ENCODE measurements at places on chromosomes 1 and 21. TPM values are rescaled to one million over a fixed set of nuclear protein-coding genes. Genes with fewer than 3 reads are reported as not detected.

DNA sequence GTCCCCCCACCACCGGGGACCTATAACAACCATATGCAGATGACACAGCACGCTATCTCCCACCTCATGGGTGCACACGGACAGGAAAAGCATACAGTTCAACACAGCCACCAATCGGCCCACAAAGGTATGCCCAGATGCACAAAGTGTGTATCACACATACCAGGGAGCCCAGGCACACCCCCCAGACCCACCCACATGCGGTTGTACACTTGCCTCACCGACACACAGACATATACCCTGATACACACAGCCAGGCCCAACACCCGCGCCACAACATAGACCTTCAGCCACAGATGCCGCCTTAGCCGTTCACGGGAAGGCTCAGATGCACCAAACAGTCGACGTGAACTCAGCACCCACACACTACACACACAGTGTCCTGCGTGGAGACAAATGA is 5.5 kb downstream of the CROCC start:
- DNase-seq, result no peak

GRCh38 chr21:44434936-44435635 is 20.2 kb upstream of the LRRC3 start:
- no peak for DNase-seq

GRCh38 chr1:76955652-76956051 is 88.4 kb downstream of the ST6GALNAC5 start:
- DNase-seq, result no peak

LHX8 gene
- total RNA-seq, result not detected

- no peak for DNase-seq
Measured at GRCh38 chr1:57093122-57093521, 127.3 kb upstream of the C8B start.

PCSK9 gene
- total RNA-seq, result 0.13 TPM

DNA sequence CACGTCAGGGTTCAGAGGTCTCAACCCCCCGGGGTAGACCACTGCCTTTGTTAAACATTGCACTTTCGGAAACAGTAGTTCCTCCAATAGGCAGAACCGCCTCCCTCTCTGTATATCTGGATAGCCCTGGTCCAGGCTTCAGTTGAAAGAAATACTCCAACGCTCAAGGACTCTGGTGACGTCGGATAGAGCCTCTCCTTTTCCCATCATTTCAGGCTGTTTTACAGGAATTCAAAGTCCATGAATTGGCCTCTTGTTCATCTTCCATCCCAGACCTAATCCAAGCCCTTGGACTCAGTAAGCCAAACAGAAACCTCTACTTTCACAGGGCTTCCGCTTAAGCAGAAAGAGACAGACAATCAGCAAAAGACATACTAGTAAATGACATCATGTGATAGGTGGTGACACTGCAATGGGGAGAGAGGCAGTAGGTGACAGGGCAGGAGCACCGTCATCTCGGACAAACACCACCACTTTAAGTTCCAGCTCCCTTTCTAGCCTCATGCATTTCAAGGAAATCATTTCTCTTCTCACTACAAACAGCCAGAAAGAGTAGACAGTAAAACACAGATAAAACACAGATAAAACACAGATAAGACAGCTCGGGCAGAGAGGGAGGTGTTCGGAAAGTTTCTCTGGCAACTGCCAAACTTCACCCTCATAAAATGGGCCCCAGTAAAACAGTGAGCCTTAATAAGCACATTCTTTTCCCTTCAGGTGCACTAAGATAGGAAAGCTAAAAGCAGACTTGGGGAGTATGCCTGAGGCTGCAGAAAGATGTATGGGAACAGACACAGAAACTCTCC is 2.3 kb upstream of the PLA2G2A start:
- peak; percentile 41 for DNase-seq

DNA sequence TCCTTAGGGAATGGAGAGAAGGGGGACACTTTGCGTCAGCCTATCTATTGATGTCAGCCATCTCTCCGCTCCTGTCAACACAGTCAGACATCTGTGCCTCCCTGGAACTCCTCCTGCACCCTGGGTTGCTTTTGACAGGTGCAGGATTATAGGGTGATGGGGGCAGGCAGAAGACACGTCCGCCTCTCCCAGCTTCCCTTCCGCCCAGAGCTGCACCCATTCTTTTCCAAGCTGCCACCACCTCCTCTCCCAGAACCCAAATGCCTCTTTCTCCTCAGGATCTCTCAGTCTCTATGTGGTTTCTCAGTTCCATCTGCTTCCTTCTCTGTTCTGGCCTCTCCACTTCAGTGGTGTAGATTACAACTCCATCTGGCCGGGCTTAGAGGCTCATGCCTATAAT is 17.1 kb upstream of the KIF1B start:
- no peak for DNase-seq

- DNase-seq, result no peak
Measured at GRCh38 chr1:235278915-235279292, 49.1 kb downstream of the ARID4B start.

GRCh38 chr1:66300972-66301451 is 232.9 kb upstream of the SGIP1 start:
- DNase-seq, result no peak

DNASE2B gene
- total RNA-seq, result not detected

DNA sequence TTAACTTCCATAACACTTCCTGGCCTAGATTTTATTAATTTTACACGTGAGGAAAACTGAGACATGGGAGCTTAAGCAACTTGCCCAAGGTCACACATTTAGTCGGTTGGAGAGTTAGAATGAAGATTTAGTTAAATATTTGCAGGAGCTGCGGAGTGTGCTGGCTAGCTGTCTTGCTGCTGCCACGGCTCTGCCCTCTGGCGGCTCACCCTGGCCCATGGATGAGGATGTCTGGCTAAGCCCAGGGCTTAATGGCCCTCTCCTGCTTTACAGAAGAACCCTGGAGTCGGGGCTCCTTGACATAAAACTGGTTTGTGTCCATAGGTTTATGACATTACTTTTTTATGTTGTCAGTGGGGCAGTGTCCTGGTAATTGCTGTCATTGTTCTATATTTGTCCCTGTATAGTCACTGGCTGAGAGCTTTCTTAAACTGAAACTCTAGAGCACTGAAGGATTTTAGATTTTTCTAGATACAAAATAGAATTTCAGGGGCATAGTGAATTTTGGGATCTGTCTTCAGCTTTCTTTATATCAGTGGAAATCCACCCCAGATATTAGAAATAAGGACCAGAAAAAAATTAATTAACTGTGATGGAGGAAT is 88.9 kb upstream of the WLS start:
- peak; percentile 74 for DNase-seq

GRCh38 chr1:197618061-197618460 is 157.2 kb downstream of the DENND1B start:
- DNase-seq, result no peak

AMIGO1 gene
- 12.6 TPM for total RNA-seq

FAM72D gene
- total RNA-seq, result 0.13 TPM

- DNase-seq, result no peak
Measured at GRCh38 chr1:31551208-31551607, 25.1 kb upstream of the TINAGL1 start.

GRCh38 chr1:5658340-5659316 is 333.6 kb downstream of the NPHP4 start:
- no peak for DNase-seq

GRCh38 chr21:27369978-27370571 is 403.2 kb upstream of the ADAMTS5 start:
- DNase-seq, result no peak

GPR37L1 gene
- 0.05 TPM for total RNA-seq

DNA sequence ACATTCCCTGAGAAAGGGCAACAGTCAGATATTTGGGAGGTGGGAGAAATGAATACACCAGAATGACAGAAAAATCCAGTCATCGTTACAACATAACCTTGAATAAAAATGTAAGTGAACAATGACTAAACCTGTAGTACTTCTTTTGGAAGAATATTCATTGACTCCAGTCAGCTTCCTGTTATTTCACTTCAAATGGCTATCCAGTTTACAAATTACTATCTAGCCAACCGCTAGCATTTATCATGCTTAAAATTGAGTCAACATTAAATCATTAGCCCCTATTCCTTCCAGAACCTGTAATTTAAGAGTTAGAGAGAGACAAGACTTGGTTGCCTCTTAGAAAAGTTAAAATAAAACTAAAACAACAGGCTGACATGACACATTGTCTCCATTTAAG is 33.6 kb downstream of the WLS start:
- no peak for DNase-seq
